ENCODE measurements at places on chromosomes 3 and 15. TPM values are rescaled to one million over a fixed set of nuclear protein-coding genes. Genes with fewer than 3 reads are reported as not detected.

Gene APBA2
- total RNA-seq = 26.4 TPM

Gene MKRN2OS
- total RNA-seq = not detected

Gene LHFPL4
- not detected for total RNA-seq

Gene CSPG5
- total RNA-seq = 2.8 TPM

Gene AMT
- 6.0 TPM for total RNA-seq

Gene XXYLT1
- 51.3 TPM for total RNA-seq

Gene TM6SF1
- 22.3 TPM for total RNA-seq

GRCh38 chr15:25653371-25653770 is 209.8 kb downstream of the ATP10A start:
- DNase-seq = no peak

GRCh38 chr3:87218560-87218959 is 8.5 kb upstream of the CHMP2B start:
- DNase-seq = no peak

DNA sequence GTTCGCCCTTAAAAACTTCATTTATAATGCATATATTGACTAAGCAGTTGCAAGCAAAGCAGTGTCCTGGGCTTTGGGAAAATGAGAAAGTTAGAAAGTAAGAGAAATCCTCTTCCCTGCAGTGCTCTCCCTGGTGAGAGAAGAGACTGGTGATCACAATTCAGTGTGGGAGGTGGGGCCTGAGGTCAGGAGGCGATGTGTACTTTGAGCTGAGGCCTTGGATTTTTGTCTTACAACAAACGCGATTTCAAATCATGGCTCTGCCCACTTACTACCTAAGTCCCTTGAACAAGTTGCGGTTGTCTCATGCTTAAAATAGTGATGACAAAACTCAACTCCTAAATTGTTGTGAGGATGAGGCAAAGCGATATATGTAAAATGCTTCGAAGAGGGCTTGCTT is 316.3 kb upstream of the NECTIN3 start:
- DNase-seq = no peak

DNA sequence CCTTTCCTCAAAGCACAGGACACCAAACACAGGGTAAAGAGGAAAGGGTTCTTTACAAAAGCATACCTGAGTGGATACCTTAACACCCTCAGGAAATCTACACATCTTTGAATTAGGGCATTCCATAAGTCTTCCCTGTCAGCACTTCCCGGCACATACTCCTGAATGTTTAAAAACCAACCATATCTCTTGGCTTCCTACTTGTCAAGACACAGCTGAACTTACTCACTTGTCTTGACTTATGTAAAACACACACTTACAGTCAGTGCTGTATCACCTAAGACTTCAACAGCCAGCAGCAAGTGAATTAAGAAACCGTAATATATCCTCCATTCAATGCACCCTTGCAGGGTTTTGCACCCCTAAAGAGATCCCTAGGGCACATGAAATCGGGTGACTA is 17.5 kb downstream of the IL1RAP start:
- no peak for DNase-seq

- DNase-seq = no peak
Measured at GRCh38 chr3:108966773-108967172, 13.1 kb upstream of the GUCA1C start.

- DNase-seq = no peak
Measured at GRCh38 chr15:87744815-87745214, 511.7 kb downstream of the NTRK3 start.

DNA sequence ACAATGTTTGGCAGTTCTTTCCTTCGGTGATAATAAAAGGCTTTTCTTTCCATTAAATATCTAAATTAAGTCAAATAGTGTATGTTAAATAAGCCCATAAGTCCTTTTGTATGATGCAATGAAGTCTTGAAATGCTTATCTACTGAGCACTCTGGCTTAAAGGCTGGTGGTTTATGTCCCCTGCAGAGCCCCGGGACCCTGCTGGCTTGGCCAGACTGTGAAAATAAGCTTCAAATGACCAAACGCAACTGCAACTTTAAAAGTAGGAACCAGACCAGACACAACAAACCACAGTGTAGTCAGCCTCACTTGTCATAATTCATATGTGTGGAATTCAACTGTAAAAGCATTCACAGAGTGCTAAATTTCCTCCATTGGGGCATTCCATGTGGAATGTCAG is 72.5 kb downstream of the FOXP1 start:
- DNase-seq = no peak

DNA sequence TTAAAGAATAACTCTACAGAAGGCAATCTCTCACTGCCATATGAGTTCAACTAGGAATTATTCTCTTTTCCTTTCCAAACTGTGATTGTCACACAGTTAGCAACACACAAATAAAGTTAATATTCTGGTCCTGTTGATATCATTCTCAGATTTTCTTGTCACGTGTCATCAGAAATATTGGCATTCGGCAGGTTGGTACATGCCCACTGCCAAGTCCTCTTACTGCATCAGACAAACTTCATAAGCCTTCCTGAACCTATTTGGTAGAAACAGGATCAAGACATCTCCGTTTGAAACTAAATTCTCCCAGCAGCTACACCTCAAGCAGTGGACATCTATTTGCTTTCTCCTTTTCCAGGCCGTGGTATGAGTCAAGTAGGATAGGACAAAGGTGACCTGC is 177.9 kb upstream of the SOX2 start:
- DNase-seq = no peak

DNA sequence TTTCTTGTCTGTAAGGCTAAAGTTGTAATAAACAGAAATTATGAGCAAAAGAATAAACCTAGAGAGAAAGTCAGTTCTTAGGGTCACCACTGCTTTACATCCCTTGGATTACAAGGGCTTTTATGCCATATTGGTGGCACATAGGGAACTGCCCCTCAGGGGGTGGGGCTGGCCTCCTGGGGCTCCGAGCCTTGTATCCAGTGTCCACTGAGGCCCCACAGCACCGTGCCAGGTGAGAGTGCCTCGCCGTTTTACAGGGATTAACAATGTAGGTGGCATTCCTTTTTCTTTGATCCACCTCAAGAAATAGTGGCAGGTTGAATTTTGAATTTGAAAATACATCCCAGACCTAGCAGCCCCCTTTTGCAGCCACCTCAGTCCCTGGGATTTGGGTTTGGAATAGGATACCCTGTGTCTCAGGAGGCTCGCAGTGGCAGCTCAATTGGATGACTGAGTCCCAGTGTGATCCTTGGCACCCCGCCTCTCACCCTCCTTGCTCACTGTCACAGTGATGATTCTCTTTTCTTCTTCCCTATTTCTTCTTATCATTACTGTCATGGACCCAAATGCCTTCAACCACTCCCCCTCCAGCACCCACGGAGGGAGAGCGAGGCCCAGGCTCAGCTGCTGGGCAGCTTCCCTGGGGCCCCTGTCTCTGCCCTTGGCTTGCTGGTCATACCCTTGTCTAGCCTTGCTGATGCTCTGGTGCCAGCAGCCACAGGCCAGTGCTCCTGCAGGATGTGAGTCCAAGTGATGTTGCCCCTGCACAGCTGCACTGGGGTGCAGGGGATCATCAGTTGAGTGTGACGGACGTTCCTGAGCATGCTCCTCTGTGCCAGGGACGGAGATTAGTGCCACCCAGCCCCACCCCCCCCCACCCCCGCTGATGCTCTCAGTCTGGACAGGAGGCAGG is 137.9 kb downstream of the DNAJB8 start:
- DNase-seq = no peak

- no peak for DNase-seq
Measured at GRCh38 chr3:23950293-23950692, 5.2 kb downstream of the NR1D2 start.

DNA sequence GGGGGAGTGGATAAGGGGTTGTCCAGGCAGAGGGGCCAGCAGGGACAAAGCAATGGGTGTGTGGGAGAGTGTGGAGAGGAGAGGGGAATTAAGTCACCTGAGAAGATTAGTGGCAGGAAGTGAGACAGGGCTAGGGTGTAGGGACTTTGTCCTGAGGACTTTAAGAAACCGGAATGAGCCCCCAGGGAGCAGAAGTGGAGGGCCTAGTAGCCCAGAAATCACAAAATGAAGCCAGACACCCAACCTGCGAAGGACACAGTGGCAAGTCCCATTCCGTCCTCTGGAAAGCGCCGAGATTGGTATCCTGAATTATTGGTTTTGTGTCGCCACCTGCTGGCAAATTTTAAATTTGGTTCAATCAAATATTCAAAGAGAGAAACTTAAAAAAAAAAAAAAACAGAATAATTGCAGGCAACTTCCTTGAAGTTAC is 78.0 kb upstream of the SLC25A36 start:
- no peak for DNase-seq

- DNase-seq = no peak
Measured at GRCh38 chr3:38636881-38637280, 12.6 kb downstream of the SCN5A start.

DNA sequence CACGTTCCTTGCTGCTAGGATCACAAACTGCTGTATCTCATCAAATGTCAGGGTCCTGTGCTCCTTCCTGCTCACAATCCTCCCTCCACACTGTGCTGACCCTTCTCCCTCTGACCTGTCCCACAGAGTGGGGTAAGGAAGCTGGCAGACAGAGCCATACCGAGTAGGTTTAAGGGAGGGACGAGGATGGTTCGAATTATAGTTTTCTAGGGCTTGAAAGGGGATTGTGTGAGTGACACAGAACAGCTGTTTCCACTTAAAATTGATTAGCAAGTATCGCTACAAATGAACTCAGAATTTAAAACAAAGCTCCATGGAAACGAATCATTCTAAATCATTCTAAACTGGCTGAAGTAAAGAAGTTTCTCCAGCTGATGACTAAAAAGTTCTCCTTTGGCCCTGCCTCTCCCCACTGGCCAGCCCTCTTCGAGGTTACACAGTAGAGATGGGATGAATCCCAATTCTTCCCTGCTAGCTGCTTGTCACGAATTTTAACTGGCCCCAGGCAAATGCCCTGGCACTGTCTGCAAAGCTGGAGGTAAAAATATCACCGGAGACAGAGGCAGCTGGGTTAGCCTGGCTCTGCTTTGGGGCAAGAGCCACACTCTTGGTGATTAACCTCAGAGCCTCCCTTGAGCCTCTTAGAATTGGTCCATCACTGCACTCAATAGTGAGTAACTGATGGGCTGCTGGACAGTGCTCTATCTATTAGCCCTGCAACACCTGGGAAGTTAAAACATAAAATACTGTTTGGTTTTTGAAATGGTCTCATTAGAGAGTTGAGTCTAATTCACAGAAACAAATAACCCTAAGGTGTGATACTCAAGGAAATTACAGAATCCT is 194.9 kb downstream of the CHST2 start:
- no peak for DNase-seq

All from chondrocyte (in vitro differentiated cells).